Activated CD4-positive, alpha-beta T cell treated with anti-CD3 and anti-CD28 coated beads, Interleukin-2, amount 50 U/mL, for 24 hours (primary cell): ENCODE measurements at places on chromosomes 12 and 14.

DNA sequence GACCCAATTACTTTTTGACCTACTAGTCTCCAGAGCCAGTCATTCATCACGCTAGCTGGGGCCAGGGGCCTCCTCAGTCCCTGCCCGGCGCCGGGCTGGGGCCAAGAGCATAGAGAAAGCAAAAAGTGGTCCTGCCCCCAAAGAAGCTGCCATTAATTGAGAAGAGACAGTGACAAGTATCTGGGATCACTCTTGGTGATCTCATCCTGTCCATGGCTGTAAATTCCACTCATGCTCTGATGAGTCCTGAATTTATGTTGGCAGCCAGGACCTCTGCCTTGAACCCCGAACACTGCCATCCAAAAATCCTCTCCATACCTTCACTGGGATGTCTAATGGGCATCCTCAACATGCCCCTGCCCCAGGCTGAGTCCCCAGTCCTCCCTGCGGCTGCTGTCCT lies 34.4 kb upstream of the DLK1 start:
- no peak for DNase-seq

- no peak for DNase-seq
Measured at GRCh38 chr12:27606986-27607385, 83.0 kb downstream of the PPFIBP1 start.

DNA sequence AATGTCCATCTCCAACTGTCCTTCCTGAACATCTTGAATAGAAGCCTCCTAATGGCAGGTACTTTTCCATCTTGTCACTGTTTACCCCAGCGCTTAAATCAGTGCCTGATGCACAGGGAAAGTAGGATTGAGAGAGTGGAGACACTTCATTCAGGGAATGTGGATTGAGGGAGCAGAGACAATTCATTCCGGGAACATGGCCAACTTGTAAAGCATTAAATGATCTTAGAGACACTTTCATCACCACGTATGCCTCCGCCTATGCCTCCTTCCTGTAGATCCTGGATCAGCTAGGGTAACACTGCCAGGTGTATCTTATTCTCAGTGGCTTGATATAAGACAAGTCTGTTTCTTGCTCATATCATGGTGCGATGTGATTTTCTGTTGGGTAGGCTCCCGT lies 67.6 kb upstream of the CSRP2 start:
- DNase-seq: no peak

GRCh38 chr12:14886271-14886670 lies 617 bp upstream of the MGP start:
- DNase-seq: no peak

- DNase-seq: no peak
Measured at GRCh38 chr12:47964106-47964728, 821 bp downstream of the TMEM106C start.

DNA sequence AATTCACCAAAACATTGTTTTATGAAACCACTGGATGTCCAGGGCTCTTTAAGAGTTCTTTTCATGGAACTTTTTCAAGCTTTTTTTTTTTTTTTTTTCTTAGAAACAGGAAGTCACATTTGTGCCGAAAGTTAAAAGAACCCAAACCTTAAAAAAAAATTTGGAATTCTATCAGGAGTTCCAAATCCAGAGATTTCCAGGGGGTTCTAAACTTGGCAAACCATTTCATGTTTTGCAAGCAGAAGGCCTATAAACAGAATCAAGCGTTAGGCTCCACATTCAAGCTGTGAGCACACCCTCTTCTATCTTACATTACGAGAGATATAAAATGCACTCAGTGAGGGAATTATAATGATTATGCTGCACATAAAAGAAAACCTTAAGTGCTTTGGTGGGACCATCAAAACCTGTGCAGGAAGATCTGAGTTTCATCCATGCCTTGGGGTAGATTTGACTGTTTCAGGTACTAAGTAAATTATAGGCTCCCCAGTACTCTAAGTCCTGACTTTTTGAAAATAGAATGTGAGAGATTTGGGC lies 154.8 kb upstream of the FAR2 start:
- DNase-seq: no peak

DNA sequence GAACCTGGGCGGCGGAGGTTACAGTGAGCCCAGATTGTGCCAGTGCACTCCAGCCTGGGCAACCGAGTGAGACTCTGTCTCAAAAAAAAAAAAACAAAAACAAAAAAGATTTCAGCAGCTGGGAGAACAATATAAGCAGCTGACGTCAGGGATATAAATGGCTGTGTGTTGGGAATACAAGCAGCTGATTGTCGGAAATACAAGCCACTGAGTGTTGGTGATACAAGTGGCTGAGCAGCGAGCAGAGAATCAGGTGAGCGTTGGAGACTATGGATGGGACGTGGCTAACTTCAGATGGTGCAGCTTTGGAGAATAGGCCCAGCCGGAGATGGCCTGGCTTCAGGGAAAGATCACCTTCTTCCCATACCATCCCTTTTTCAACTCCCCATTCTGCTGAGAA lies 32.0 kb downstream of the PSEN1 start:
- DNase-seq: no peak

DNA sequence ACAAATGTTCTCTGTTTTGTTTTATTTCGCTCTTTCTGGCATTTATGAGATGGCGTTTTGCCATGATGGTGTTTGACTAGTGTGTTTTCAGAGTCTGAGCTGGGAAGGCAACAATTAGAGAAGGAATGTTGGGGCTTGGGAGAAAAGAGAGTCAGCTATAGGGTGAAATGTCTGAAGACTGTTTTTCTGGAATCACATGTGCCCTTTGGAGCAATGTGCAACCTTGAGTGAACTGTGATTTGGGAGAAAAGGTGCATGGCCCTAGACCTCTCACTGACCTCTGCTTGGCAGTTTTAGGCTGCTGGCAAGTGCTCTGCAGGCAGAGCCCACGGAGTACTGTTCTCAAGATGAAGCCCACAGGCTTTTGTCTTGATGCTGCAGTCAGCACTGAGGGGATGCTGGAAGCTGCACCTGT lies 379.9 kb upstream of the PDE3A start:
- DNase-seq: no peak

DNA sequence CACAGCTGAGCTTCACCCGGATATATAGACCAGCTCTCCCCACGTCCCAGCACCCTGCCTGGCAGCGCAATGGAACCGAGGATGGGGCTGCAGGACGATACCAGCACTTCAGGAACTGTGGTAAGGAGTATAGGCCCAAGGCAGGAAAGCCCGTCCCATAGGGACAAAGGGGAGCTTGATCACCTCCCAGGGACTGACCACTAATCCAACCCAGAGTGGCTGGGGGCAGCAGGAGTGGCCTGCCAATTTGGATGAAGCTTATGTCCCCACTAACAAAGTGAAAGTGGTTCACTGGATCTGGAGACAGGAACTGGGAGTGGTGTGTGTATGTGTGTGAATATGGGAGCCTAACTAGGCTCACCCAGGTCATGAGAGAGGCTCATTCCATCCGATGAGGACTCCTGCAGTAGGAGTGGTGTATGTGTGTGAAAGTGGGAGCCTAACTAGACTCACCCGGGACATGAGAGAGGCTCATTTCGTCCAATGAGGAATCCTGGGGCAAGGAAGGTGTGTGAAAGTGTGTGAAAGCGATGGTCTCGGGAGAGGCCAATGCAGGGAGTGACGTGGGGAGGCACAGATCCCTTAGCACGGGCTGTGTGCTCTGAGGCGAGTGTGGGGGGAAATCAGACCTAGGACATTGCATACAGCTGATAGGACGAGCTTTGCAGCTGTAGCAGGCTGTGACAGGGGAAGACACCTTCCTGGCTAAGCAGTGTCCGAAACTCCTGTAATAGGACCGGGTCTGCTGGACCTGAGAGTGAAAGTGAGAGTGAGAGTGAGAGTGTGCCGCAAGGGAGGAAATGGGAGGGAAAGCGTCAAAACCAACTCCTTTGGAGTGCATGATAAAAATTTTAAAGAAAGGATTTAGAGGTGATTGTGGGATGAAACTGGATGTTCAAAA lies 25.7 kb downstream of the KLRK1 start:
- no peak for DNase-seq

DNA sequence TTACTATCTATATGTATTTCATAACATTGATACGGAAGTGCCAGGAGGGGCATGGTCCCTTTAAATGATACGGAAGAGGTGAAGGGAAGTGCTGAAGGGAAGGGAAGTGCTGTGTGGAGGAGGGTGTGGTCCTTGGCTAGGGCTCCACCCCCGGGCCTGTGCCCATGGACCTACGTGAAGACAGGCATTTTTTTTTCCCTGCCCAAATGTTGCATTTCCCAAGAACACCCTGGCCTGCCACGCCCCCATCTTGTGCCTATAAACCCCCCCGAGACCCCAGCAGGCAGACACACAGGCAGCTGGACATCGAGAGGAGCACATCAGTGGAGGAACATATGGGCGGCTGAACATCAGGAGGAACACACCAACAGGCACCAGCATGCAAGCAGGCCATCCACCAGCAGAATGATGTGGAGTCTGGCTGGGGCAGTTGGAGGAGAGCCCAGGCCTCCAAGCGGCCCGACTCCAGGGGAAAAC lies 134.1 kb downstream of the SLC41A2 start:
- no peak for DNase-seq

GRCh38 chr12:65696227-65696626 lies 128.1 kb upstream of the HMGA2 start:
- DNase-seq: no peak

DNA sequence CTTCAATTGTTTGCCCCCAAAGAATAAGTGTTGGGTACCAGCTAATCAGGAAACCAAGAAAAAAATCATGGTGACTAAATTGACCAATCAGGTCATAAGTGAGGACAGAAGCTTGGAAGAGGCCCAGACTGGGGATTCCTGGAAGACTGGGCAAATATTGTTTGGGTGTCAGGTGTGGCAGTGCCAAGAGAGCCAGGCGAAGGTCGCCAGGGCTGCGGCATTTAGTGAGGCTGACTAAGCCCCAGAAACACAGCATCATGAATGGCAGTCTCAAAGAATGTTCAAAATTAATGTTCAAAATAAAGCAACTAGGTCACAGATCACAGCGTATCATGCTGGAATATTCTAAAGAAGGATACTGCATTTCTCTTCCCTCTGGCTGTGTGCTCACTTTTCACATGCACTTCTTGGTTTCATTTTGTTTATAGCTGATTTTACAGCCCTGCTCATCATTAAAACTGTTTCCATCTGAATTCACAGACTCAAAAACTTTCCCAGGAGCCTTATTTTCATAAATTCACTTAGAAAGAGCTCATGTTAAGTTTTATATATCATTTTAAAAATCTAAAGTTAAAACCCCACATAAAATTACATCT lies 85.3 kb upstream of the OVCH1 start:
- no peak for DNase-seq

DNA sequence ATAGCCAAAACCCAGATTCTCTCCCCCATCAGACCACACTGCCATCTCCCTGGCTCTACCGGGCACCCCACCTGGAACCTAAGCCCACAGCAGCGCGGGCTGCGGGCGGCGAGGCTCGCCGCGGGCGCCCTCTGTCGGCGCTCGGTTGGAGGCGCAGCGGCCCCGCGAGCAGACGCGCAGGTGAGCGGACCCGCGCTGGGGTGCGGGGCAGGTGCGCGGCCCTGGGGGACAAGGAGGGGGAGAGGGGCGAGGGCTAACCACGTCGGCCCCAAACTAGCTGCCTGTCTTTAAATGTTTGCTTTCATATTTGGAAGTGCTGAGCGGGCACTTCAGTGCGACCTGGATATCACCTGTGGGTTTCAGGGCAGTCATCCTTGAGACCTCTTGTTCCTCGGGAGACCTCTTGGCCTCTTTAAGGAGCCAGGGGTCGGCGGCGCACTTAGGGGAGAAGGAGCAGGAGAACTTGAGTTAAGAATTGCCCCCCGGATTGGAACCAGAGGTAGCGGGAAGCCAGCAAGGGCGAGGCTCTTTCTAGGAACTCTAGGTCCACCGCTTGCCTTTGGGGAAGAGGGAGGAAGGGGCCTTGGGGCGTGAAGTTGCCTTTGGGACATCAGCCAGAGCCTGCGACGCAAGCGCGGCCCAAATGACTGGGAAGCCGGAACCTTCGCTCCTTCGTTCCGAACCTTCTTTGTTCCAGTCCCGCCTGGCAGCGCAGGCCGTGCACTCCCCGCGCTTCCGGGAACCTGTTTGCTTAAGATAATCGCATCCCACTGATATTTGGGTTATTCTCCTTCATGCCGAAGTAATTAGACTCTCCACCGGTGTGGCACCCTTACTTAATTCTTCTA lies 78.7 kb downstream of the NEDD1 start:
- DNase-seq: peak; percentile 14

GRCh38 chr14:87894920-87895319 lies 98.1 kb downstream of the GALC start:
- DNase-seq: no peak

DNA sequence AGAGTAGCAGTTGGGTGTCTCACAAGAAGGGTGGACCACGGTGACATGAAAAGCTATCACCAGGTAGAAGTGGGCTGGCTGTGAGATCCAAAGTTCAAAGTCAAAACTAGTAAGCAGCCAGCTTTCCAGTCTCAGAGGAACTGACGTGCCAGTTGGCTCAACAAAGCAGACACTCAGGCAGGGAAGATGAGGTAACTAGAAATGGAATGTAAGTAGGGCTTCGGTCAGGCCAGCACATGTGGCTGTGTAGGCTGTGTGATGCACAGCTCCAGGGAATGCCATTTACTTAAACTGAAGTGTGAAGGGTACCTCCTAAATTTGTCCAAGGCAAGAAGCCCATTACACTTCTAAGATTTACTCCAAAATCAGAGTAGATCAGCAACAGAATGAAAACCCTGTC lies 43.6 kb downstream of the PTPRR start:
- DNase-seq: no peak

DNA sequence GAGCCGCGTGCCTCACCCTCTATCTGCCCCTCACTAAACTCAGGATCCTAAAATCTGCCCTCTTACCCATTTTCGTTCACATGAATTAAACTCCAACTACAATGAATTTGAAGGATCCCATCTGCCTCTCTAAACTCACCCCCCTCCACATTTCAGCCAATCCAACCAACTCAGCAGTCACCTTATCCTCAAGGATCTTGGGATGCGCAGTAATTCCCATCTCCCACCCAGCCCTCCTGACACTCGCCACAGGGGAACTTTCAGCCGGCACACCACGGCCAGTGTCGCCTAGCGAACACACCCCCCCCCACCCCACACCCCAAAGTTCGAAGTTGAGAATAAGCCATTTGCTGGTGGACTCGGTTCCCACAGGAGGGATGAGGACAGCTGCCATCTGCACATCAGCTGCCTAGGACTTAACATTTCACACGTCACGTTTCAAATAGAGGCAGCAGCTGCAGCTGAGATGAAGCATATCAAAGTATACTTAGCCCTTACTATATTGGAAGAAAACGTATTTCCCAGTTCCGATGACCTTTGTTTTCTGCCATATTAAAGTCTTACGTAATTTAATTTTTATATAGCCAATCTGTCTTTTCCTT lies 8.7 kb upstream of the SELPLG start:
- no peak for DNase-seq

- DNase-seq: no peak
Measured at GRCh38 chr14:54715239-54715638, 148.3 kb downstream of the SAMD4A start.

- no peak for DNase-seq
Measured at GRCh38 chr14:100409651-100410050, 86.5 kb downstream of the SLC25A47 start.
